ENCODE measurements at places on chromosomes 7 and 10.

GRCh38 chr10:70582793-70583668 lies 19.5 kb downstream of the PRF1 start:
- no peak for DNase-seq

DNA sequence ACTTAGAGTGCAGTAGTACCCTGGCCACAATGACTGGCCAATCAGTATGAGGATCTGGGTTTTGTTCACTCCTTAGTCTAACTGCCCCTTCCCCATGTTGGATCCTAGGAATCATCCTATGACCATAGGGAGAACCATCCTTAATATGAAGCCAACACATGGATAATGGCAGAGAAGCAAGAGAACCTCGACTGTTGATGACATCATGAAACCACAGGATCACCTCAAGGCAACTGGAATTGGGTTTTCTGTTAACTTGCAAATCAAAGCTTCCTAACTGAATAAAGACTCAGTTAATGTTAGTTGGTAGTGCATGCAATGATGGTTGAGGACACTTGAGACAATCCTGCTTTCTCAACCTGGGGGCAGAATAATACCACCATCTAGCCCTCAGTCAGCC lies 3.3 kb upstream of the PRXL2A start:
- DNase-seq: no peak

DNA sequence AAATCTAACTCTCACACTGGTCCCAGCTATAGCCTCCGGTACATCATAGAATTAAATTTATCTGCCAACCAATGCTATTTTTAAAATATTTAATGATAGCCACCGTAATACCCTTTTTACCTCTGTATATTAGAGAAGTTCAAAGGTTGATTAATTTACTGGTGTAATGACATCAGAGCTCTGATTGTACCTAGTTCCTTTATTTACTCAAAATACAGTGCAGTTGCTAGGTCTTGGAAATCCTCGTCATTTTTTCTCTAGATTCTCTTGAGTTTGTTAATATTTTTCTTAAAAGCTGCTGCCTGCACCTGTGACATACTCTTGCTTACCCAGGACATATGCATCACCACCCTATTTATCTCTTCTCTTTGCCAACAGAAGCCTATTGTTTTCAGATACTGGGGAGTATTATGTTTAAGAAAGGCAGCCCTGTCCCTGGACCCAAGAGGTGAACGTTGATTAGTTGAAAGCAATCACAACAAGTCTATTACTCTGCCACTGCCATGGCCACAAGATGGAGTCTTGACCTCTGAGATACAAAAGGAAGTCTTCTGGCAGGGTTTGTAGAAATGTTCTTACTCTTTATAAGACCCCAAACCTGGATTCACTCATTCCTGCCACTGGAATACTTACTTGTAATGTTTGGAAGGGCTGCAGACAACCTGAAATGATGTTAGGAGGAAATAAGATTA lies 25.6 kb upstream of the TMEM26 start:
- DNase-seq: no peak

DNA sequence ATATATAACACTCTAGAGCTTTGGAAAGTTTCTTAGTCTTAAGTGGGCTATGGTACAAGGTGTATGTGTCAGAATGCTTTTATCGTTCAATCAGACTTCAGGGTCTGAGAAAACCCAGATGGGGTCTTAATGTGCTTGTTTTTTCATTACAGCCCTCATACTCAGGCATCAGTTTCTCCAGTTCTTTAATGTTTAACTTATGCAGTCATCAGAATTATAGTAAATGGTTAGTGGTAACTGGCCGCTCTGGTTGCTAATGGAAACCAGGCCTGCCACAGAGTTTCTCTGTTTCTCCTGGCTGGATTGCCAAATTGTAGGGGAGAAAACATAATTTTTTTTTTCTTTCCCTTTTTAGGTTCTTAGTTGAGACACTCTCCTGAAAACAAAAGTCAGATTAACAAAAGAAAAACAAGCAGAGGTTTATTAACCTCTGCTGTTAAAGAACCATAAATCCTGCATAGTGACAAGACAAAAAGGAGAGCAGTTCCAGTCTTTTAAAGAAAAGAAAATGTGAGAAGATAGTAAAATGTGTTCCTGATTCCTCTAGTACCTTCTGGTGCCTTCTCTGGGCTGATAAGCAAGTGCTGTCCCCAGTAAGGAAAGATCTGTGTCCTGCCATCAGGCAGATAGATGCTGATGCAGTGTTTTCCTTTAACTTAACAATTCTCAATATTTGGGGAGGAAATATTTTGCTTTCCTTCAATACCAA lies 21.5 kb upstream of the GHITM start:
- no peak for DNase-seq

- no peak for DNase-seq
Measured at GRCh38 chr7:106196460-106197021, 84.4 kb upstream of the SYPL1 start.

DNA sequence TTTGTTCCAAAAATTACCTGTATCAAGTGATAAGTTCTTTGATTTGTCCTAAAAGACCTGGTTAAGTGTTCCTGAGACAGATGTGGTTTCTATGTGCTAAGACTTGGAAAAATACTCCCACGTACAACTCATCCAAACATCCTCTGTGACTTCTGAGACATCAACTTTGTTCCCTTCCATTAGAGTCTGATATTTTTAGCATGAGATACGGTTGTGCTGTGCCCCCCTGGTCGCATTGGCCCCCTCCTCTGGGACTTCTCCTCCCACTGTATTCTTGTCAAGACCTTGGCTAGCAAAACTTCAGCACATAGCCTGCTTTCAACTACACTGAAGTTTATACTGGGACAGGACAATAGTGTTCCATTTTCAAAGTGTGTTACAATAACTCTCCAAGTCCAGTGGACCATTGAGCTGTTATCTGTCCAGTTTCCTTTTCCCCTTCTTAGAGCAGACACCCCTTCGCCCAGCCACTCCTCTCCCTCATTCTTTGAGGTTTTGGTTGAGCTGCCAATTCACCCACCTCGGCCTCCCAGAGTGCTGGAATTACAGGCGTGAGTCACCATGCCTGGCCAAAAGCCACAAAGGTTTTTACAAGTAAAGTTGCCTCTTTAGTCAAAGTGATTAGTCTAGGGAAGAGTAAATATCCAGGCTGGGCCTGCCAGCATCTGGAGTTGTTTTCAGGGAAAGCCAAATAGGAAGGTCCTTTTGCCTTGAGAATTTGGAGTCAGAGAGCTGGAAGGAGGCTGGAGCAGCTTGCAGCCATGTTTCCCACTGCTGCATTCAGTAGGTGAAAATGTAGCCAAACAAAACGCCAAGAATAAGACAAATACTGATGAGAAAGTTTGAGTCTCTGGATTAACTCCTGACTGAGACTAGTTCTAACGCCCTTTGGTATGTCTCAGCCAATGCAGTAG lies 17.8 kb upstream of the PDLIM1 start:
- DNase-seq: peak; percentile 87

- peak; percentile 100 for DNase-seq
Measured at GRCh38 chr10:74150990-74151878, at the start of gene ADK. Gene ADK (plus strand): TSS chr10:74151221. CDS start chr10:74151279, 58 bp downstream.

DNA sequence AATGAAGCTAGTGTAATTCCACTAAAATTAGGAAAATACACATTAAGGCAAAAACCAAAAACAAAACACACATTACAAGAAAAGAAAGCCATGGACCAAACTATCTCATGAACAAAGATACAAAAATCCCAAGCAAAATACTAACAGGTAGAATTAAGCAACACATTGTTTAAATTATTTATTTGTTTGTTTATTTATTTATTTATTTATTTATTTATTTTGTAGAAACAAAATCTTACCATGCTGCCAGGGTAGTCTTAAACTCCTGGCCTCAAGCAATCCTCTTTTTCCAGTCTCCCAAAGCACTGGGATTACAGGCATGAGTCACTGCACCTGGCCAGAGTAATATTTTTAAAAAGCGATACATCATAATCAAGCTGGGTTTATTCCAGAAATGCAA lies 6.8 kb upstream of the SLC29A3 start:
- no peak for DNase-seq

- DNase-seq: no peak
Measured at GRCh38 chr10:86178401-86179152, 188.0 kb downstream of the GRID1 start.

DNA sequence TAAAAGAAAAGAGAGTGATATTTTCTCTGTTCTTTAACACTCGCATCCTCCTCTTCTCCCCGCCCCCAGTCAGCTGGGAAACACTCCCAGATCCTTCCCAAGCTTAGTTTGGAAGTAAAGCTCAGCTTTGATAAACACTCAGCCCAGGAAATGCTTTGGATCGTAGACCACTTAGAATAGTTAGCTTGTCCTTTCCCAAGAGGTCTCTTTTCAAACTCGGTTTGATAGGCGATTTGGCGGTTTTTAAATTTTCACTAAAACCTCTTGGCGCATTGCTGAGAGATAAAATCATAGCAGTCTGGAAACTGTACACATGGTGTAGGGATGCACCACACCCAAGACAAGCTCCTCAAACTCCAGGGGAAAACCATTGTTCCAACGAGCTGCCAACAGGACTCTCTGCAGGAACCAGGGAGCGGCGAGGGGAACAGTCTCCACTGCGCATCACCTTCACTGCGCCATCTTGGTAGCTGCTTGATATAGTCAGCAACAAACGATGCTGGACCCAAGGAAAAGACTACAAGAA lies 22.3 kb downstream of the SMURF1 start:
- DNase-seq: no peak

- DNase-seq: no peak
Measured at GRCh38 chr10:113023017-113023416, 73.0 kb downstream of the TCF7L2 start.

DNA sequence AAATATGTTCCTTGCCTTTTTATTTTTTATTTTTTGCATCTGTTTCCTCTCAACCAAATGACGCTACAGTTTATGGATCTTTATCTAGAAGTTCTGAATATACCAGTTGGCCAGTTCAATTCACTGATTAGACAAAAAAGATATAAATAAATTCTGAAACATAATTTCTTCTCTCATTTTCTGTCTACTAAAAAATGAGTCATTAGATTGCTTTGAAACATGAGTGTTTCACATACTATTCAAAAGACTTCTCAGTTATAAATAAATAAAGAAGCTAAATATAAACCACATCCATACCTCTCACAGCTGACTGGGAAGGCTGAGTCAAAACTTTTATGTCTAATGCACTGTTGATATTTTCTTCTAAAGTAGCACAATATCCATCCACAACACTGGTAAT lies 97.6 kb upstream of the GPR22 start:
- DNase-seq: no peak

DNA sequence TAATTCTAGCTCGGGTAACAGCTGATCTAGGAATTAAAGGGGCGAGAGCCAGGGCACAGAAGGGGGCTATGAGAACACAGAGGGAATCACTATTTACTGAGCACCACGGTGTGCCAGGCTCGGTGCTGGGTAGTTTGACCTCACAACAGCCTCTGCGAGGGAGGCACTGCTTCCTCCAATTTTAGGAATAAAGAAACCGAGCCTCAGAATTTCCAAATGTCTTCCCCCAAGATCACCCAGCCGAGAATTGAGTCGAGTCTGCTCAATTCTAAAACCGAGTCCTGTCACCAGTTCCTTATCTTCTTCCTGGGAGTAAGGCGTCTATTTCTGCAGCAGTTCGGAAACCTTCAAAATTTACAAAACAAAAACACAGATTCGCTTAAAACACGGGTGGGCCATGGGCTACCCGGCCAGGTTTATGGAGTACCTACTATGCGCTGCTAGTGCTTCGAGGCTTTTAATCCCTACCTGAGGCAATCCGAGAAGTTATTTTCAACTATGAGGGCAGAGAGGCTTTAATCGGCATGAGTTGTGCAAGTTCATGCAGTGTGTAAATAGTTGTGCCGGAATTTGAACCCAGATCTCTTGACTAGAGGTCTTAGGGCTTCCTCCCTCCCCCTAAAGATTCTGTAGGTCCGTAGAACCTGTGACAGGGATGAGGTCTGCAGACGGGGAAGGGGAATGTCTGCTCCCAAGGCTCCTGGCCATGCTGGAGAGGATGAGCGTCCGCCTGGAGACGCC lies 872 bp upstream of the HMX2 start:
- no peak for DNase-seq

DNA sequence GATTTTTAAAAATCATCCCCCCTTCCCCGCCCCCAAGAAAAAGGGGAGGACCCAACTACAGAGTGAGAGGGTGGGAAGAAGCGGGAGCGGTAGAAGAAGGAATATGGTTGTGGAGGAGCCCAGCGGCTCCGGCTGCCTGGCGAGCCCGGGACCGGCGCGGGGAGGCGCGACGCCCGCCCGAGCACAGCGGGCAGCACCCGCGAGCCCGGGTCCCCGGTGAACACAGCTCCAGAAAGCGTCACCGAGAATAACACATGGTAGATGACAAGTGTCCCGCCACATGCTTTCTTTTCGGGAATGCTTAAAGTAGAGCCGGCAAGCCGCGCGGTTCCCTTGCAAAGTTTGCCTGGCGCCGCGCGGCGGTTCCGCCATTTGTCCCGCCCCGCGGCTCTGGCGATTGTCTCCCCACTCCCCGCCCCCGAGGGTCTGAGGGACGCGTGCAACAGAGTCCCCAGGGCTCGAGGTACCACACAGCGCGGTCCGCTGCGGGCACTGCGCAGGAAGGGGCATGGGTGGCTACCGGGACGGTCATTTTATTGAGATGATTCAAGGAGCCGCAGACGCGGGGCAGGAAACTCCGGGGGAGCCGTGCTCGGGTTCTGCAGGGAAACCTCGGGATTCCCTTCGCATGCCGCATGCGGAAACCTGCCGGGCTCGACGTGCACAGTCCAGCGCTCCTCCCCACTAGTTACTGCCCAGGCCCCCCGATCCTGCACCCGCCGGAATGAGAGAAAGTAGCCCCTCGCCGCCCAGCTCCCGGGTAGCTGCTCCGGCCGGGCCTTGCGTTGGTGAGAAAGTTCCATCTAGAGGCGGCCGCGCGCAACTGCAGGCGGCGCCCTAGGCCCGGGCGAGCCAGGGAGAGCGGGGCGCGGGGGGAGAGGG lies 781 bp upstream of the GRM8 start:
- peak; percentile 9 for DNase-seq

- DNase-seq: no peak
Measured at GRCh38 chr10:50440489-50440888, 183.3 kb downstream of the SGMS1 start.

GRCh38 chr7:34342387-34342786 lies 315.6 kb upstream of the NPSR1 start:
- DNase-seq: no peak

- DNase-seq: no peak
Measured at GRCh38 chr10:123038782-123039631, 30.2 kb downstream of the ACADSB start.

DNA sequence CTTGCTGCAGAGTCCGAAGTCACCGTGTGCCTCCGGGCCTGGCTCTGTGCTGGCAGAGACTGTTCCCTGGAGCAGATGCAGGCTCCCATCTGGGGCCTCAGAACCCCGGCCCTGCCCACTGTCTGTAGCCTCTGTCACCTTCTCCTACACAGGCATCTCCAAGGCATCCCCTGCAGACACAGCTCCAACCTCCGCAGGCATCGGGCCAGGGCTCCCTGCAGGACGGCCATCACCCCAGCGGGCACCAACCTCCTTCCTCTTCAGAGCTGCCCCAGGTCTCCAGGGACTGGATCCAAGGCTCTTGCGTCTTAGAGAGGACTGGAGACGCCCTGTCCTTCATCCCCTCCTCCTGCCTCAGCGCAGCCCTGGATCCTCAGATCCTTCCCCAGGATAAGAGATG lies 69.9 kb upstream of the MYL10 start:
- DNase-seq: no peak

- no peak for DNase-seq
Measured at GRCh38 chr10:30531751-30532530, 97.6 kb downstream of the LYZL2 start.

- no peak for DNase-seq
Measured at GRCh38 chr10:124685261-124685660, 58.9 kb downstream of the FAM53B start.

GRCh38 chr7:24729365-24730017 lies 27.8 kb downstream of the GSDME start:
- no peak for DNase-seq

GRCh38 chr10:5549462-5550249 lies 24.9 kb downstream of the CALML3 start:
- no peak for DNase-seq

GRCh38 chr10:18665815-18666558 lies 6.8 kb downstream of the ARL5B start:
- DNase-seq: no peak
